Activated CD4-positive, alpha-beta T cell treated with anti-CD3 and anti-CD28 coated beads, Interleukin-2, amount 10 ng/mL, durations not matched to agents 24 days and 14 days (primary cell): ENCODE measurements at places on chromosomes 5 and 9. TPM values are rescaled to one million over a fixed set of nuclear protein-coding genes. Genes with fewer than 3 reads are reported as not detected.

DNA sequence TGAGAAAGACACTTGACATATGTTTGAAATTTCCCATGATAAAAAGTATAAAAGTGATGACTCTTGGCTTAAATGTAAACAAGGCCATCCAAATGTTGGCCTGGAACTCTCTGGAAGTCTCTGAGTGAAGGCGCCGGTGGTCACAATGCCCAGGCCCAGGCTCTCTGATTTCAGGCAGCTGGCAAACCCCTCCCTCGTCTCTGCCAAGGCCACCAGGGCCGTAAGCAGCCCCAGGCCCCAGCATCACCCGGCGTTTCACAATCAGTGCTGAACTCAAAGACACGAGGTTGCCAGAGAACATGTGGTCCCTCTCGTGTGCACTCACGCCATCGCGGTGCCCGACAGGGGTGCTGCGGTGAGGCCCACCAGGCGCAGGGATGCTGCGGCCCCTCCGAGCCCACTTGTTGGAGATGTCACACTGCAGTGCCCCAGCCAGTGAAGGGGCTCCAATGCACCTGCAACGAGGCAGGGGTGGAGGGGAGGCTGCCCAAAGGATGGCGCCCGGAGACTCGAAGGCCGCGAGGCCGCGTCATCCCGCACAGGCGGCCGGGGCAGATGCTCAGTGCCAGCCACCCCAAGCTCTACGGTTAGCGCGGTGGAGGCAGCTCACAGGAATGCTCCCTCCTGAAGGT lies 15.0 kb downstream of the LPCAT1 start:
- no peaks in the 10 kb centered on the region for H3K27me3 ChIP-seq
- peaks cover 5% of the 10 kb centered on the region for H3K4me1 ChIP-seq
- no peak overlapping the region for H3K27ac ChIP-seq
- no peak overlapping the region for H3K4me3 ChIP-seq

DNA sequence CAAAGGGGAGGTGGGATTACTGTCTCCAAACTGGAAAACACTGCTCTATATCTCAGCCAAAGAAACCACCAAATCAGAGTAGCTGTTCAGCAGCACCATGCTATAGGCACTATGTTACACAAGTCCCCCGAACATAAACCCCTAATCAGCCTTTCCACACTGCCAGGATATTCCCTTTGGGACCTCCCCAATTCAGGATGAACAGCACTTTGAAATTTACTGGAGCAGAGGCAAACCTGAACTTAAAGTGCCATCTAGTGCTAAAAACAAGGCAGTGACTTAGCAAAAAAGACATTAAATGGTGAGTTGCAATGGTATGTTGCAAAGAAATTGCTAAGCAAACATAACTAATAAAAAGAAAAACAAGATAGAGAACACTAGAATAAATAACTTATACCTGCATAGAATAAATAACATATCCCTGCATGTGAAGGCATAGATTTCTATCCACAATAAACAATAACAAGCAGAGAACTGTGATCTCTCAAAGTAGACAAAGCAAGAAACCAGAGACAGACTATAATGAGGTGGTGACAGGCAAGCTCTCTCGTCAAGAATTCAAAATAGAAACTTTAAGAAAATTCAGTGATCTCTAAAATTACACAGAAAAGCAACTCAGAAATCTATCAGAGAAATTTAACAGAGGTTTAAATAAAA lies 584.4 kb upstream of the ACO1 start:
- H3K4me3 ChIP-seq, result no peak overlapping the region
- H3K36me3 ChIP-seq, result no peaks in the 10 kb centered on the region
- H3K4me1 ChIP-seq, result no peaks in the 10 kb centered on the region
- no peaks in the 10 kb centered on the region for H3K27me3 ChIP-seq
- H3K27ac ChIP-seq, result no peak overlapping the region

DNA sequence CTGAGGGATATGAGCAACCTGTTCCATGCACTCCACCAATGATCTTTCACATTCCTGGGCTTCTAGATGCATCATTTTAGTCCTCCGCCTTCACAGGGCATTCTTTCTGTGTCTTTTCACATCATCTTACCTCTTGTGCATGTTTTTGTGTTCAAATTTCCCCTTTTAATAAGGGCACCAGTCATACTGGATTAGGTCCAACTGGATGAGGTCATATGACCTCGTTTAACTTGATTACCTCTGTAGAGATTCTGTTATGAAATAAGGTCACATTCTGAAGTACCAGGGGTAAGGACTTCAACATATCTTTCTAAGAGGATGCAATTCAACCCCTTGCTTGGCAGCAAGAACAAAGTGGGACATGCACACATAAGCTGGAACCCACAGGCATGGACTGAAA lies 335.3 kb upstream of the TLE4 start:
- no peak for DNase-seq
- H3K4me1 ChIP-seq, result no peaks in the 10 kb centered on the region
- no peaks in the 10 kb centered on the region for H3K27me3 ChIP-seq
- H3K36me3 ChIP-seq, result no peaks in the 10 kb centered on the region

DNA sequence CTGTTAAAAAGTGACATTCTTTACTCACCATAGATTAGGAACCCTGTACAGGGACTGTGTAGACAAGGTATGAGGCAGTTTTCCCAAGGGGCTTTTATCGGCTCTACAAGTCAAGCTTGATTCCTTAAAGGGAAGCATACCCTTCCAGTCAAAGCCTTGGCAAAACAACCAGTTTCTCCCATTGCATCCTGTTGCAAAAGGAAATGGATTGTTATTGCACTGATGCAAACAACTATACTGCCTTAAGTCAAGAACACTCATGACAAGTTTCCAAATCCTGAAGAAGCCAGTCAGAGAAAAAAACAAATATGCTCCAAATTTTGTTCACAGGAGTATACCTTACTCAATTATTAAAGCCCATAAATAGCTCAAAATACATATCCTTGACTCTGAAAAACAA lies 67.5 kb downstream of the RGMB start:
- no peak for DNase-seq
- H3K4me3 ChIP-seq, result no peak overlapping the region
- H3K4me1 ChIP-seq, result no peaks in the 10 kb centered on the region

- no peak overlapping the region for H3K4me3 ChIP-seq
- H3K36me3 ChIP-seq, result peaks cover 13% of the 10 kb centered on the region
- H3K27ac ChIP-seq, result peak overlapping the region; percentile 25
- DNase-seq, result no peak
- H3K27me3 ChIP-seq, result no peaks in the 10 kb centered on the region
- H3K4me1 ChIP-seq, result peaks cover 3% of the 10 kb centered on the region
Observed at GRCh38 chr5:102958481-102959011, 161.4 kb downstream of the GIN1 start.

- H3K27ac ChIP-seq, result no peak overlapping the region
- DNase-seq, result no peak
- H3K4me1 ChIP-seq, result peaks cover 10% of the 10 kb centered on the region
- no peaks in the 10 kb centered on the region for H3K36me3 ChIP-seq
- H3K27me3 ChIP-seq, result no peaks in the 10 kb centered on the region
- no peak overlapping the region for H3K4me3 ChIP-seq
Observed at GRCh38 chr5:82820188-82820587, 257.0 kb downstream of the TMEM167A start.

DNA sequence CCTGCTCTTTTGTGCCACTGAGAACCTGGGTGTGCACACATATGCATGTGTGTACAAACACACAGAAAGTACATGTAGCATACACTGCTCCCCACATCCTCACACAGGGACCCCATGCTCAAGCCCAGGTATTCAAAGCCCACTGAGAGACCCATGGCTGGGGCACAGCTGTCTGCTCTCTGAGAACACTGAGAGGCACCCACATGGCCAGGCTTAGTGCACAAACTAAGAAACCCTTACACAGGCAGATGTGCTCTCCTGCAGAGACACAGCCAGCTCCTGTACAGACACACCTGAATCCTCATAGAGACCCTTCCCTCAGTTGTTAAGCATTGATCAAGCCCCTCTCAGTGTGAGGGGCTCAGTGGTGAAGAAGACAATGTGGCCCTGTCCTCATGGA lies 92.5 kb downstream of the CACNA1B start:
- H3K4me3 ChIP-seq, result no peak overlapping the region
- no peak overlapping the region for H3K27ac ChIP-seq
- no peak for DNase-seq
- H3K36me3 ChIP-seq, result no peaks in the 10 kb centered on the region
- H3K4me1 ChIP-seq, result no peaks in the 10 kb centered on the region
- H3K27me3 ChIP-seq, result no peaks in the 10 kb centered on the region

The PHF24 gene
- 0.14 and 0.57 TPM in 2 replicates for total RNA-seq

The PLPP1 gene
- total RNA-seq, result 29.7 and 33.9 TPM in 2 replicates

The RASEF gene
- total RNA-seq, result not detected in 2 replicates

The OR1Q1 gene
- not detected in 2 replicates for total RNA-seq

The SLC45A2 gene
- total RNA-seq, result not detected in 2 replicates

The BARHL1 gene
- not detected in 2 replicates for total RNA-seq
